Activated T-helper 17 cell treated with anti-CD3 and anti-CD28 coated beads, Interleukin-2, amount 50 U/mL, for 72 hours (primary cell): ENCODE measurements at places on chromosomes 3 and 15.

GRCh38 chr3:31196881-31197364, 302.5 kb upstream of the GADL1 start:
- no peak for ATAC-seq

DNA sequence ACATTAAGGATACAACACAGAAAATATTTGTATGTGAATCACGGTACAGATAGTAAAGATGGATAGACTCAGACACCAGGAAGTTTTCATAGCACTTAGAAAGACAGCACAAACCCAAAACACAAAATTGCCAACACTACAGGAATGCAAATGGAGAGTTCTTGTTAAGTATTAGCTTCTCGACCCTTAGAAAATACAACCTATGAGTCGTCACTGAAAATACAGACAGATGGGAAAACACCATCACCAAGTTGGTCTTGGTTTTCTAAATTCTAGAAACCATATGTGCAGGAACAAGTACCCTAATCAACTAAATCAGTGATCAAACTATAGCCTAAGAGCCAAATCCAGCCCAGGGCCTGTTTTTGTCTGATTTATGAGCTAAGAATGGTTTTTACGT, 50.7 kb downstream of the PEAK1 start:
- ATAC-seq: no peak

DNA sequence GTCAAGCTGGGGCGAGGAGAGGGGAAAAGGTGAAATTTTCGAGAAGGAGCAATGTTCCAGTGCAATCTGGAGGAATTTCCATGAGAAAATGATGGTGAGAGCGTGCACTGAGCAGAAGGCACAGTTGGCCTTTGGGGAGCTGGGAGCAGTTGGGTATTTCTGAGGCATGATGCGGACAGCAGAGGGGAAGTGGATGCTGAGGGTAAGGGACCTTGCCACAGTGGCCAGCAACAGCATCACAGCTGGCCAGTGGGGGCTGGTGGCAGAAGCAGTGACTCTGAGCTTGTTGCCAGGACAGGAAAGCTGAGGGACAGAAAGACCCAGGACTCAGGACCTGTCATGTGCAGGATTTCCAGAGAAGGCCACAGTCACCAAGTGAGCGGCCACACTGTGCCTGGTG, 98.9 kb downstream of the LSM3 start:
- ATAC-seq: no peak

DNA sequence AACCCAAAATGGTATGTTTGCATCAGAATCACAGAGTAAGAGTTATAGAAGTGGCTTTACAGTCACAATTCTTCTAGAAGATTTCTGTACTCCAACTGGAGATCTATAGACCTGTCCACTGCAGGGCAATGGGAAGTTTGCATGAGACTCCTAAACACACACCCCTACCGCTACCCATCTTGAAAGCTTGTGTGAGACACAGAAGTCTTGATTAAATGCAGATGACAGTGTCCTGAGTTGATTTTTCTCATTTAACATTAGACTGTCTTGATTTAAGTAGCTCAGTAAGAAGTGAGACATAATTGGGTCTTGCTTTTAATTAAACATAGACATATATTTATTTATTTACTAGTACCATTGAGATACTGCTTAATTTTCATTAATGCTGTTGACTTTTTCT, 54.4 kb downstream of the CD47 start:
- no peak for ATAC-seq

- no peak for ATAC-seq
Measured at GRCh38 chr15:85037641-85038040, 56.0 kb downstream of the PDE8A start.
